Activated T-helper 2 cell treated with anti-CD3 and anti-CD28 coated beads, Interferon-gamma antibody, Interleukin-2, Interleukin-4, amounts not matched to agents 10 μg/mL and 5 μg/mL and 100 μg/mL, durations not matched to agents 14 hours and 24 hours and 36 hours (primary cell): ENCODE measurements at places on chromosomes 7 and 10.

DNA sequence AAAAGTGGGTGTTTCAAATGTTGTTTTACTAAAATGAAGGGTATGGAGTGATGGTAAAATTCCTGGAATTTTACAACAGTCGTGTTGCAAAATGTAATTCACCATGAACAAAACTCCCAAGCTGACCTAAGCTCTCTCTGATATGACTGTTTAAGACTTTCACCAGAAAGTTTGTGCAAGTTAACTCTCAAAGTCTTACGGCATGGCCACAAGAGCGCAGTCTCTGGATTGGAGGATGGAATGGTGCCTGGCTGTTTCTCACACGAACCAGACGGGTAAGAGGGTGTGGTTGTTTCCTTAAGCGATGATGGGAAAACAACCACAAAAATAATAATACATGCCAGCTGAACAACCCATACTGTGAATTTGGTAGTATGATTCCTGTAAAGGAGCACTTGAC, 662.5 kb downstream of the KCNMA1 start:
- DNase-seq: no peak

DNA sequence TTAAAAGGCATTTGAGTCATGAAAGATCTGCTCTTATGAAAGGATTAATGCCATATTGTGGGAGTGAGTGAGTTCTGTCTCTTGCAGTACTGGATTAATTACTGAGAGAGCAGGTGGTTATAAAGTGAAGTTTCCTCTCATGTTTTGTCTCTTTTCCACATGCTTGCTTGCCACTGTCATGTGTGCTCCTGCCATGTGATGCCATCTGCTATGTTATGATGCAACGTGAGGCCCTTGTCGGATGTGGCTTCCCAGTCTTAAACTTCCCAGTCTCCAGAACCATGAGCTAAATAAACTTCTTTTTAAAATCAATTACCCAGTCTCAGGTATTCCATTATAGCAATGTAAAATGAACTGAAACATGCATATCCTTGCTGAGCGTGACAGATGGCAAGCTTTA, 22.7 kb upstream of the TCTN3 start:
- DNase-seq: no peak

GRCh38 chr7:92872701-92873100, 36.3 kb upstream of the CDK6 start:
- no peak for DNase-seq

GRCh38 chr7:126228356-126229061, 1024.2 kb downstream of the GRM8 start:
- no peak for DNase-seq

DNA sequence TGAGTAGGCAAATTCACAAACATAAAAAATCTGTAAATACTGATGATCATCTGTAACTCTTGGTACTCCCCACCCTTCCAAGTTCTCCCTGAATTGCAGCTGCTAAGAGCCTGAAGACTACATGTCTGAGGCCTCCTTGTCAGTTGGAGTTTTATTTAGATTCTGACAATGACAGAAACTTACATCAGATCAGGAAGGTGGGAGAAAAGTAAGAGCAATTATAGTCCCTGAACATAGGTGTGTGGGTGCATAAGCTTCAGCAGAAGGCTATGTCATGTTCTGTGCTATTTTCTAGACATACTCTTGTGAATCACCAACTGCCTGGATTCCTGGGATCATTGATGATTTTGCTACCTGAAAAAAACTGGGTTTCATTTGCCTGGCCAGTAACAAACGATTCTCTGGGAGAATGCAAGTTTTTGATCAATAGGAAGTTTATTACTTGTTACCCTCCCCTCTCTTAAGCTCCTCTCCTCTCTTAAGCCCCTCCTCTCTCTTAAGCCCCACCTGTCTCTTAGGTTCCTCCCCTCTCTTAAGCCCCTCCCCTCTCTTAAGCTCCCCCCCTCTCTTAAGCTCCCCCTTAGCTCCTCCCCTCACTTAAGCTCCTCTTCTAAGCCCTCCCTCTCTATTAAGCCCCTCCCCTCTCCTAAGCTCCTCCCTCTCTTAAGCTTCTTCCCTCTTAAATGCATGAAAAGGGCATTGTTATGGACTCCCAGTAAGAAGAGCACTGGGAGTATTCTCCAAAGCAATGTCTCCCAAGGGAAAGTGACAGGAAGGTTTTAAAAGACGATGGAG, 1183.4 kb upstream of the AUTS2 start:
- DNase-seq: no peak

DNA sequence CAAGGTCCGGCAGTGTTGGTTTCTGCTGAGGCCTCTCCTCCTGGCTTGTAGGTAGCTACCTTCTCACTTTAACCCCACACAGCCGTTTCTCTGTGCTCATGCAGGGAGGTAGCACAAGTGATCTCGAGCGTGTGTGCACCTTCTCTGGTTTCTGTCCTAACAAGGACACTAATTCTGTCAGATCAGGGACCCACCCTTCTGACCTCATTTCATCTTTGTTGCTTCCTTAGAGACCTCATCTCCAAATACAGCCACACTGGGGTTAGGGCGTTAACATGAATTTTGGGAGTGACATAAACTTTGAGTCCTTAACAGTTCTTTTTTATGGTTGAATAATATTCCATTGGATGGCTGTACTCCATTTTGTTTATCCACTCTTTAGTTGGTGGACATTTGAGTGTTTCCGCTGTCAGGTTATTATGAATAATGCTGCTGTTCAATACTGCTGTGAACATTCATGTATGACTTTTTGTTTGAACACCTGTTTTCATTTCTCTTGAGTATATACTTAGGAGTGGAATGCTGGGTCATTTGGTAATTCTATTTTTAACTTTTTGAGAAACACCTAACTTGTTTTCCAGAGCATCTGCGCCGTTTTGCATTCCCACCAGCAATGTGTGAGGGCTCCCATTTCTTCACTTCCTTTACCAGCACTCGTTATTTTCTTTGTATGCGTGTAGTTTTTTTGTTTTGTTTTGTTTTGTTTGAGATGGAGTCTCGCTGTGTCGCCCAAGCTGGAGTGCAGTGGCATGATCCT, 57.5 kb downstream of the LCOR start:
- DNase-seq: no peak

DNA sequence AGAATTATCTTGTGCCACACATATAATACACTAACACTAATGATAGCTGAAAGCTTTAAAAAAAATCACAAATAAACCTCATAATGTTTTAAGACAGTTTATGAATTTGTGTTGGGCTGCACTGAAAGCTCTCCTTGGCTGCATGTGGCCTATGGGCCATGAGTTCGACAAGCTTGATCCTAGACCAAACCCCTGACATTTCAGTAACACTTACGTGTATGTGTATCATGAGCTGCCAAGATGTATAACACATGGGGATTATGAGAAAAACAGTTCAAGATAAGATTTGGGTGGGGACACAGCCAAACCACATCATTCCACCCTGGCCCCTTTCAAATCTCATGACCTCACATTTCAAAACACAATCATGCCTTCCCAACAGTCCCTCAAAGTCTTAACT, 823.8 kb downstream of the PCDH15 start:
- DNase-seq: no peak

DNA sequence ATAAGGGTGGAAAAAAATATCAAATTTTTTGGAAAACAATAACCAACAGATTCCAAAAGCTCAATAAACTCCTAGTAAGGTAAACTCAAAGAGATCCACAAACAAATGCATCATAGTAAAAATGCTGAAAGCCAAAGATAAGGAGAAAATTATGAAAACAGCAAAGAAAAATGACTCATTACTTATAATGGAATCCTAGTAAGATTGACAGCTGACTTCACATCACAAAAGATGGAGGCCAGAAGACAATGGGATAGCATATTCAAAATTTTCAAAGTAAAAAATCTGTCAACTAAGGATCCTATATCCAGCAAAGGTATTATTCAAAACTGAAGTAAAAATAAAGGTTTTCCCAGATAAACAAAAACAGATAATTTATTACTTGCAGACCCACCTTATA, 183.4 kb upstream of the VIPR2 start:
- no peak for DNase-seq

DNA sequence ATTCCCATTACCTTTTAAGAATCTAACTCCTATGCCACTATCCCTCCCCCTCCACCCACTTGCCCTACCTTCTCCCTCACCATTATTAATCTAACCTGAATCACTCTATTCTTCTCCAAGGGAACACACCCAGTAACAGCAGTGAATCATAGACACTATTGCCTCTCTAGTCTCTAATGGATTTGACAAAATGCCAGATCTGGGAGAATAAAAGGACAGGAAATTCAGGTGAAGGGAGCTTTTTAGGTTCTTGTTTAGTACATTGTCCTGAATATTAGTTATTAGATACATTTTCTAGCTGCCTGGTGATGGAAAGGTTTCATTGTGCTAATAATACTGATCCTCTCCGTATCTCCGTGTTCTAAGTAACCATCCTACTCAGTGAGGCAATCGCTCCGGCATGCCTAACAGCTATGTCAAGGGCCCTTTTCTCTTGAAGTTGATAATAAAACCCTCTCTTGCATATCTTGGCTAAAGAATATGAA, 4.1 kb upstream of the SFR1 start:
- no peak for DNase-seq

GRCh38 chr10:131143425-131144165, 167.9 kb downstream of the TCERG1L start:
- DNase-seq: no peak

GRCh38 chr7:44633254-44634186, 27.1 kb downstream of the OGDH start:
- DNase-seq: peak; percentile 63

DNA sequence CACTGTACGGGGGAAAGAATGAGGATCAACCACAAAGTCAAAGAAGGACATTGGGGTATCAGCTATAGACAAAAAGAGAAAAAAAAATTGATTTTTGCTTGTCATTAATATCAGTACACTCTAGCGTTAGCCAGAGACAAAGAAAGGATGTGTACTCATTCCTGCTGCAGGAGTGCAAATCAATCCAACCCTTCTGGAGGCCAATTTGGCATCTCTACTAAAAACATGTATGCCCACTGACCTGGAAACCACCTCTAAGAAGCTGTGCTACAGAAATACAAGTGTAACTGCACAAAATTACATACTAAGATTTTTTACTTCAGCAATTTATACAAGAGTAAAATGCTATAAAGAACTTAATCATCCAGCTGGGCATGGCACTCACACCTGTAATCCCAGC, 13.6 kb downstream of the NSMCE4A start:
- no peak for DNase-seq

GRCh38 chr10:5271526-5271925, 74.9 kb downstream of the AKR1C4 start:
- no peak for DNase-seq

DNA sequence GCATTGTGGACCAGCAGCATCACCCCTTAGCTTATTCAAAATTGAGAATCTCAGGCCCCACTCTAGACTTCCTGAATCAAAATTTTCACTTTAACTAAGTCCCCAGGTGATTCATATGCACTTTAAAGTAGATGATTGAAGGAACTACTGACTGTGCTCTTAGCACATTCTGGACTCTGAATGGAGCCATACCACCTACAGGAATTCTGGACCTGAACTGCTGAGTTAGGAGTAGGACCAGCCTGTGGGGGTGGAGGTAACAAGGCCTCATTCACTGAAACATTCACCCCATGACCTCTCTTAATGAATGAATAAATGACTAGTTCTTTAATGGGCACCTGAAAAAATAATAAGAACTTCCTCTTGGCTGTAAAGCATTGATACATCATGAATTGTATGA, 7.3 kb downstream of the PDK4 start:
- no peak for DNase-seq

GRCh38 chr7:66741710-66742049, 1.1 kb downstream of the RABGEF1 start:
- DNase-seq: no peak

DNA sequence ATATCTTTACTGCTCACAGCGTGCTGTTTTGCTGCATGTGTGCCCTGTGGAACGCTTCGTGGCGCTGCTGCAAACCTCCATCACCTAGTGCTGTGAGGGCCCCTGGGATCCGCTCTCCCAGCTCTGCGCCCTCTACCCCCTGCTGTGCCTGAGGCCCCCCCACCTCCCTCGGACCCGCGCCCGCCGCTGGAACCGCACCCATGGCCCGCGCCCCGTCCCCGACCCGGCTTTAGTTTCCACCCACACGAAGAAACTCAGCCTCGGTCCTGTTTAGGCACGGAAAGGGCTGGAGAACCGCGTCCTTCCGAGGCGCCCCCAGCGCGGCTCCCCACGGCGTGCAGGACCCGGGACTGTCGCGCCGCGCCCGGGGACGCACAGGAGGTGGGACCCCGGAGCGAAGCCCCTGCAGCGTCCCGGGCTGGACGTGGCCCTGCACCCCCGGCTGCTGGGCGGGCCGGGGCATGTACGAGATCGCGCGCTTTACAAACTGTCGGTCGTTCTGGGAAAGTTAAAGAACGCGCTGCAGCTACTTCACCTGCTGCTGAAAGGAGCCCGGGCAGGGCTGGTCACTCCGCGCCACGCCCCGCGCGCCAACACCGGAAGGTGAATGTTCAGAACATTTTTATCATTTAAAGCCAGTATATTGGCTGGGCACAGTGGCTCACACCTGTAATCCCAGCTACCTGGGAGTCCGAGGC, 54.3 kb downstream of the BMS1 start:
- no peak for DNase-seq

DNA sequence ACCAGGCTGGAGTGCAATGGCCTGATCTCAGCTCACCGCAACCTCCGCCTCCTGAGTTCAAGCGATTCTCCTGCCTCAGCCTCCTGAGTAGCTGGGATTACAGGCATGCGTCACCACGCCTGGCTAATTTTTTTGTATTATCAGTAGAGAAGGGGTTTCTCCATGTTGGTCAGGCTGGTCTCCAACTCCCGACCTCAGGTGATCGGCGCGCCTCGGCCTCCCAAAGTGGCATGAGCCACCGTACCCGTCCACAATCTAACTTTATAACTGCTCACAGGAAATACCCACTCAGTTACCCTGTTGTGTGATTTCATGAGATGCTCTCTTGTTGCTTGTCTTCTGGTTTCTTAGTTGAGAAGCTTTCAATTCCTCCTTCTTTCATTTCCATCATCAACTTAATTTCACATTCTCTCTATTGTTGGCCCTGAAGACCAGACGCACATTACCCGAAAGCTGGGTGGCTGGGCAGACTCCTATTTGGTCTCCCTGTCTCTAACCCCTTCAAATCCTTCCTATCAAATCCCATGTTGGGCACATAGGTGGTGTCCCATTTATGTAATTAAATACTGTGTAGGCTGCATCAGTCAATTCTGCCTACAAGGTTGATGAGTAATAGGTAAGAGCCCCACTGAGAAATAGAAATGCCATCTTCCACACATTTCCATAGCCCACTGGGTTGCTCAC, 1.1 kb upstream of the GSTO2 start:
- no peak for DNase-seq

DNA sequence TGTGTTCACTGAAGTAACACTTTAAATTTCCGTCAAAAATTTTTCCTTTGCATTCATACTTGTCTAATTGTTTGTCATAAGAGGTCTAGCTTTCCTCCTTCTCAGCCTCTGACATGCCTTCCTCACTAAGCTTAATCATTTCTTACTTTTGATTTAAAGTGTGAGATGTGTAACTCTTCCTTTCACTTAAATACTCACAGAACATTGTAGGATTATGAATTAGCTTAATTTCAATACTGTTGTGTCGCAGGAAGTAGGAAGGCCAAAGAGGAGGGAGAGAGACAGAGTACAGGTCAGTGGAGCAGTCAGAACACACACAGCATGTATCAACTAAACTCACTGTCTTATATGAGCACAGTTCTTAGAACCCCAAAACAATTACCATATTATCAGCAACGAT, 99.0 kb downstream of the SRPK2 start:
- no peak for DNase-seq
